ENCODE measurements at places on chromosomes 1 and 21. TPM values are rescaled to one million over a fixed set of nuclear protein-coding genes. Genes with fewer than 3 reads are reported as not detected.

FCRL4 gene
- not detected for total RNA-seq

KCNE2 gene
- total RNA-seq = not detected

IL19 gene
- total RNA-seq = not detected

OLFML3 gene
- total RNA-seq = 171 TPM

ETV3L gene
- total RNA-seq = 0.96 TPM

JAM2 gene
- 2.6 TPM for total RNA-seq

FAM151A gene
- not detected for total RNA-seq

KLF17 gene
- total RNA-seq = 0.09 TPM

CELA3B gene
- not detected for total RNA-seq
